ENCODE measurements at places on chromosomes 5 and 9. TPM values are rescaled to one million over a fixed set of nuclear protein-coding genes. Genes with fewer than 3 reads are reported as not detected.

GRCh38 chr9:19286634-19287188, 56.2 kb downstream of the DENND4C start:
- DNase-seq: no peak

DNA sequence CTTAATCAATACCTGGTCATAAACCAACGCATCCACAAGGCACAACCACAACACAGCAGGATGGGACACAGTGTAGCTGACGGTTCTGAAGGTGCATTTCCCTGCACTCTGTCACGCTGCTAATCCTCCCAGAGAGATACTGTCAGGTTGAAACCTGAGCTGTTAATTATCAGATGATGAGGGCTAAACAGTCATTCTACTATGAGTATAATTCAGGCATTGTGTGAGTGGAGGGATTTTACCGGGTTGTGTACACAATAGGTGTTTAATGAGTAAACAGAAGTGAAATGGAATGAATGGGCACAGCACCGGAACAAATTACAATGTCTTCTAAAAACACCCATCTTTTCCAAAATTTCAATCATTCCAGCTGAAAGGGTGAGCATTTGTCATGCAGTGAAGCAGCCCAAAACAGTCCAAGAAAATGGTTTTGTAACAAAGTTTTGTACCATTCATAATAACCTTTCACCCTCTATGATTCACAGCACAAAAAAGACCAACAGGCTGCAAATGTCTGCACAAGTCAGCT, 71.5 kb downstream of the ABCA1 start:
- no peak for DNase-seq

GRCh38 chr5:103942587-103943186, 380.1 kb upstream of the NUDT12 start:
- DNase-seq: no peak

DNA sequence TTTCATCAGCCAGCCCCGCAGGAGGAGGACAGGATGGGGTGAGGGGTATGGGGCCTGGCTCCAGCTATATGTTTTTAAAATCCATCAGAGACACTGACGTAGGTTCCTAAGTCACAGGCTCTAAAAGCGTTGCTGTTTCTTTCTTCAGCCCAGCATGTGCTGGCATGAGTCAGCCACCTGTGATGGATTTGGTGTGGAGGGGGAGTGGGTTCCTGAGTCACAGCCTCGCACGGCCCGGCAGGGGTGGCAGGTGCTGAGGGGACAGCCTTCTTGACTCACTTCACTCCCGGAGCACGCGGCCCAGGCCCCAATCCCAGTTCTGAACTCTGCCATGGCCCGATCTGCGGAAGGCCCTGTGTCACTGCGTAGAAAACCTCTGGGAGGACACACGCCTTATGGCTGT, 38.8 kb upstream of the RPL26L1 start:
- DNase-seq: no peak

GRCh38 chr5:84227236-84227635, 157.4 kb downstream of the EDIL3 start:
- no peak for DNase-seq

PHAX gene
- 87.9 TPM for polyA plus RNA-seq

DNA sequence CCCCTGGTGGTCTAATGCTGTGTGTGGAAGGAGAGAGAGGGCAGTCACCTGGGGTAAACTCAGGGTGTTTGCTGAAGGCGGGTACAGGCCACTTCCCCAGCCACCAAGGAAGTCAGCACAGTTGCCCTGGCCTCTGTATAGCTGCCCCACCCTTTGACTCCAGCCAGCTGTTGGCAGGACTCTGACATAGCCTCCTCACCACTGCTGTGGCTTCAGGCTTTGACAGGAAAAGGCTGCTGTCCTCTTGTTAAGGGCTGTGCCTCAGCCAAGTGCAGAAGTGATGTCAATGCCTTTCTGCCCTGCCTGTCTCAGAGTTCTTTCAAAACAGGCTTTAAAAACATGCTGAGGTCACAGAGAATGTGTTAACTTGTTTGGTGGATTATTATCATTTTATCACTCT, 487.2 kb upstream of the KLF4 start:
- DNase-seq: no peak

SLC36A2 gene
- polyA plus RNA-seq: 21.0 TPM

- DNase-seq: peak; percentile 33
These were observed 246.8 kb downstream of the ARHGAP26 start for GRCh38 chr5:143016777-143017516.

DNA sequence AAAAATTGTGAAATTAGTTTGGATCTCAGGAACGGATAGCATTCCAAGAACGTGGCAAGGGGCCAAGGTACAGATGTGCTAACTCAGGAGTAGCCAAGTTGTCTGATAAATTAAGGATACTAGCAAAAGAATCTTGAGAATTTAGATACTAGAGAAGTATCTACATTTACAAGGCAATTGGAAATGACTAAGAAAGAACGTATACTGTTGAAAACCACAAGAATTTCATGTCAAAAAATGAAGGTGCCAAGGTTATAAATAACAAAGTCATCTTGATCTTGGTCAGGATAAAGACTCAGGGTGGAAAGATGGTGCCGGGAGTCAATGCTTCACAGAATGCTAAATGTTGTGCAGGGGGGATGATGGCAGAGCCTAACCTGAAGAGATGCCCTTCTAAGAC, 19.2 kb downstream of the CAPSL start:
- DNase-seq: no peak

DNA sequence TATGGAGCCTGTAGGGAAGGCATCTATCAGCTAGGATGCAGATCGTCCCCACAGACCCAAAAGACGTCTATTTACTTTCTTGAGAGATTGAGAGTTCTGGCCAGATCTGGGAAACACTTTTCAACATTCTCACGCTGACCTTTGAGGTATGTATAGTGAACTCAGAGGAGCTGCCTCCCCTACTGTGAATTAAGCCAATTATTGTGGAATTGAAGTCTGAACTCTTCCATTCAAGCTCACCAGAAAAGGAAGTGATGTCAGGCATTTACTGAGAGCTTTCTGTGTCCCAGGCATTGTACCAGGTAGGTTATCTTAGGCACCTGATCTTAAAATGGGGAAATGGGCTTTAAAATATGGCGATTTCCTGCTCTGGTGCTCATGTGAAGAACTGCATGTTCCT, 136.5 kb downstream of the SV2C start:
- DNase-seq: no peak

GRCh38 chr5:164497311-164498064, 992.1 kb downstream of the MAT2B start:
- no peak for DNase-seq

DNA sequence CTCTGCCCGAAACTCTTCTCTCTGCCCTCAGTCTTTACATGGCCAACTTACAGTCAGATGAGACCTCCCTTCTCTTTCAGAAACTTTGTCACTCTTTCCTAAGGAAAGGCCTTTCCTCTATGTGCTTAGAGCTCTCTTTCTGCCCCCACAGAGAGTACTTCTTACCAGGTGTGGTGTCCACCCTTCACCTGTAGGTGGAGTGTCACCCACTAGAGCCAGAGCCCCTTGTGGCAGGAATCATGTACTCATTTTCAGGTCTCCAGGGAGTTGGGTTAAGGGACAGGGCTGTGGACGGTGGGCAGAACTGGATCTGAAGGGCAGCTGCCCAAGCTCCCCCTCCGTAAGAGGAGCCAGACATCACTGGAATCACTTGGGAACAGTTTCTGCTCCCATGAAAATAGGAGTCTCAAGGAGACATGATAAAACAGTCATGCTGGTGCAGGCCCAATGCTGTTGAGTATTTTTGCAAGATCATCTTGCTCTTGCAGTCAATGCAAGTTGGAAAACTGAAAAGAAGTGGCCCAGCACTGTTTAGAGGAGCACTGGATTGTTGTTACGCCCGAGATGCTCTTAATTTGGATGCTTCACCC, 436.7 kb downstream of the ZSWIM6 start:
- no peak for DNase-seq

Measured in left kidney (tissue), 8 donors.